ENCODE measurements at places on chromosomes 16 and 17.
A peak's percentile ranks its signal among the peaks of the same experiment; 100 is the strongest.

DNA sequence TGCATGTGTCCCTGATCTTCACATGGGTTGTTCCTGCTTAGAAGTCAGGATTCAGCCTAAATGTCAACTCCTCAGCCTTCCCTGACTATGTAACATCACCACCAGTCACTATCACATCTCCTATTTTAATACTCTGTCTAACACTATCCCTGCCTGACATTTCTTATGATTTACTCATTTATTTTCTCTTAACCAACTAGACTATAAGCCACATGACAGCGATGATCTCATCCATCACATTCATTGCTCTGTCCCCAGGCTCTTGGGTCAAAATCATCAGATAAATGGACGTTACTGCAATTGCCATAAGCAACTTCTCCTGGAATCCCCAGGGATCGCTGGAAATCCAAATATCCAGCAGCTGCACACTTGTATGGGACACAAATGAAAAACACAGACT lies 15.7 kb downstream of the CDRT4 start:
- no peak for DNase-seq

DNA sequence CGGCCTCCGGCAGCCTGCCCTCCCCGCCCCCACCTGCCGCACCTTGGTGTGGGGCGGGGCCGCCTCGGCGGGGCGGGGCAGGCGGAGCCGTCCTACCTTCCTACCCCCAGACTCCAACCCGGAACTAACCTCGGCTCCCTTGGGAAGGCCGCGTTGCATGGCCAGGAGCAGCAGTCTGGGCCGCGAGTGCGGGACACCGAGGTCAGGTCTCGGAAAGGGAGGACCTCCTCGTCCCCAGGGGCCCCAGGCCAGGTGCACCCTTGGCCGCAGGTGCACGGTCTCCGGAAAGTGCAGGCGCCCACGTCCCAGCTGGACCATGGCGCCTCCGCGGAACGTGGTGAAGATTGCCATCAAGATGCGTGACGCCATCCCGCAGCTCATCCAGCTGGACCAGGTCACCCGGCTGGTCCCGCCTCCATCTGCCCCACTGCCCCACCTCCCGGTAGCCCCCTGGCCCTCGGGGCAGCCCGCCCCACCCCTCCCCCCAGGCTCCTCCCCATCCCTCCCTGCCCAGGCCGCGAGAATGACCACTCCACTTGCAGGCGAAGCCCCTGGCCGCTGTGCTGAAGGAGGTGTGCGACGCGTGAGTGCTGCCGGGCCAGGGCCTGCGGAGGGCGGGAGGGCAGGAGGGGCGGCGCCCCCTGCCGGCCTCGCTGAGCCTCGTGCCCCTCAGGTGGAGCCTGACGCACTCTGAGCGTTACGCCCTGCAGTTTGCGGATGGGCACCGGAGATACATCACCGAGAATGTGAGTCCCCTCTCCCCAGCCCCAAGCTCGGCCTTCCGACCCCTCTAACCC lies at the start of gene ELMO3:
ELMO3 (plus strand) TSS at position 121 of the 797 bp plus-strand sequence; CDS start at position 317, 196 bp downstream.
- DNase-seq: no peak

DNA sequence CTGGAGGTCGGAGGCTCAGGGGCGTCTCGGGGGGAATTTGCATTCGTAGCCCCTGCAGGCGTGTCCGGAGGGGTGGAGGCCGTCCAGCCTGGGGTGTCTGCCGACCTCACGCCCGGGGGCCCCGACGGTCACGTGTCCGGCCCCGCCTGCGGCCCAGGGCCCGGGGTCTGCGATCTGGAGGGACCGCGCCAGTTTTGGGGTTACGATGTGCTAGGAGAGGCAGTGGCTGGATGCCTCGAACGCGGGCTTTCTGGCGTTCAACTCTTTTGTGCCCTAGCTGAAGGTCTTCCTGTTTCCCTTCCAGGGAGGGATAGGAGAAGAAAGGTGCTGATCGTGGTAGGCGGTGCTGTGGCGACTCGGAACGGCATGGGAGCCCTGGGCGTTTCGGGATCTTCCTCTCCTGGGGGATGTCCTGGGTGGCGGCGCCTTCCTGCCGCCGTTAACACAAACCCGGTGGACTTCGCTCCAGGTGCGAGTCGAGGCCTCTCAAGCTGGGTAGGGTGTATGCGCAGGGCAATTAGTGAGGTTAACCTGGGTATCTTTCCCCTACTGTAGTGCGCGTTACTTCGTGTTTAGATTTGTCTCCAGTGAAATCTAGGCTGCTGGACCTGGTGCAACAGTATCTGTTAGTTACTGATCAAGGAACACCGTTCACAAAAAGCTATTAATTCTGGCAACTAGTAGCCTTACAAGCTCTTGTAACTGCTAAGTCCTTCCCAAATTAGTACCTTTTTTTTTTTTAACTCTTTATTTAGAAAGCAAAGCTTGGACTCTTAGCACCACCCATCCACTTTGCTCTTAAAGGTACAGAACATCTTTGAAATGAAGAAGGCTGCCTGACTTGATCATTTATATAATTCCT lies 1.3 kb downstream of the AKAP1 start:
- DNase-seq: no peak

- DNase-seq: no peak
Measured at GRCh38 chr17:3921006-3921405, 4.7 kb upstream of the P2RX1 start.

DNA sequence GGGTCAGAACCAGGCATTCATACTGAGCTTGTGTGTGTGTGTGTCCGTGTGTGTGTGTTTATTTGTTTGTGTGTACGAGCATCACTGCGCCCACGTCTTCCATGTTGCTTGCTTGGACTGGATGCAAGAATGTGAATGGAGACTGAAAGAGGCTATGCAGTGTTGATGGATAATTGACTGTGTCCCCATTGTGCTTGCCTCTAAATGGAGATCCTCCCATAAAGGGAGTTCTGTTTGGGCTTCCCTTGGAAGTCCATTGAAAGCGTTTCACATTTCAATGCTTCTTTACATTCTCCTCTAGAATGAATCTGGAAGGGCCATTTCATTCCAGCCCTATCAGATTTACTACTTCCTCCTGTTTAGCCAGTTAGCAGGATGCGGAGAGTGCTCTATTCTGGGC lies 124.0 kb downstream of the GP2 start:
- no peak for DNase-seq

- no peak for DNase-seq
Measured at GRCh38 chr17:74772053-74772452, 4.1 kb downstream of the NAT9 start.

DNA sequence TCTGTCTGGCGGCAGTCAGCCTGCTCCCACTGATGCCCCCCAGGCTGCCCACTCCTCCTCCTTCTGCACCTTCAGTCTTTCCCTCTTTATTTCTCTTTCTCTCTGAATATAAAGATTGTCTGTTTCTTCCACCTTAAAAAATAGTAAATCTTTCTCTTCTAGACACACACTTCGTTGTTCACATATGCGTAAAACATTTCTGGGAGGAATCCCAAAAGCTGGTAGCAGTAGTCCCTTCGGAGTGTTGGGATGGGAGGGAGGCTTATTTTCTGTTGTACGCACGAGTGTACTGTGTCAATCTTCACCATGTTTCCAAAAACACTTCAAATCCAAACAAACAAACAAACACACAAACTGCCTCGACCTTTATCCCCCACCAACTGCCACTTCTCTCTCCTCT lies 9.9 kb downstream of the OSBPL7 start:
- no peak for DNase-seq

DNA sequence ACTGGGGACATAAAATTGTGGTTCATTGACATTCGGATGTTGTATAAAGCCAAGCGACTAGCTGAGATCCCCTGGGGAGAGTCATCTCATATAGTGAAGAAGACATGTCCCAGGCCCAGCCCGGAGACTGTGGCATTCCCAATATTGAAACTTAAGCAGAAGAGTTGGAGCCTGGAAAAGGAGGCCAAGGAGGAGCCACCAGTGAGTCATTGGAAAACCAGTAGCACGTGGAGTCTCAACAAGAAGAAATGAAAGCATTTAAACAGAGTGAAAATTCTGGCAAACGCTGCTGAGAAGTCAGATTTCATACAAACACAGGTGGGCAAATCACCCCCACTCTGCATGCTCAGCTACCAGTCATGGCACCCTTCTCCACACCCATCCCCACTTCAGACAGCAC lies 9.4 kb upstream of the ELAC2 start:
- no peak for DNase-seq

GRCh38 chr17:78977997-78978973 lies 1.4 kb downstream of the LGALS3BP start:
- DNase-seq: no peak

DNA sequence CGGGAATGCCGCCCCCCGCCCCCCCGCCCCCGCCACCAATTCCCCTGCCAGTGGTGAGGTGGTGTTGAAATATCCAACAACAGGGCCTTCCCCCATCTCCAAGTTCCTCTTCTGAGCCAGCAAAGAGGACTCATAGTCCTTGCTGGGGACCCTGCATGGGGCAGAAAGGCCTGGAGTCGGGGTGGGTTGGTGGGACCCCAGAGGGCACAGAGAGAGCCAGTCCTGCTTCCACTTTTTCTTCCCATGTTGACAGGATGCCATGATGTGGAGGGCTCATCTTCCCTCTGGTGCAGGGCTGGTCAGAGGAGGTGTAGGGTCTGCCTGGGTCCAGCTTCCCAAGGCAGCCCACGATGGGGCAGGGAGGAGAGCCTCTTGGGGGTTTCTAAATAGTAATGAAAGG lies 49.0 kb upstream of the PIK3R6 start:
- DNase-seq: no peak

GRCh38 chr17:42895185-42895555 lies 5.4 kb upstream of the G6PC1 start:
- no peak for DNase-seq

DNA sequence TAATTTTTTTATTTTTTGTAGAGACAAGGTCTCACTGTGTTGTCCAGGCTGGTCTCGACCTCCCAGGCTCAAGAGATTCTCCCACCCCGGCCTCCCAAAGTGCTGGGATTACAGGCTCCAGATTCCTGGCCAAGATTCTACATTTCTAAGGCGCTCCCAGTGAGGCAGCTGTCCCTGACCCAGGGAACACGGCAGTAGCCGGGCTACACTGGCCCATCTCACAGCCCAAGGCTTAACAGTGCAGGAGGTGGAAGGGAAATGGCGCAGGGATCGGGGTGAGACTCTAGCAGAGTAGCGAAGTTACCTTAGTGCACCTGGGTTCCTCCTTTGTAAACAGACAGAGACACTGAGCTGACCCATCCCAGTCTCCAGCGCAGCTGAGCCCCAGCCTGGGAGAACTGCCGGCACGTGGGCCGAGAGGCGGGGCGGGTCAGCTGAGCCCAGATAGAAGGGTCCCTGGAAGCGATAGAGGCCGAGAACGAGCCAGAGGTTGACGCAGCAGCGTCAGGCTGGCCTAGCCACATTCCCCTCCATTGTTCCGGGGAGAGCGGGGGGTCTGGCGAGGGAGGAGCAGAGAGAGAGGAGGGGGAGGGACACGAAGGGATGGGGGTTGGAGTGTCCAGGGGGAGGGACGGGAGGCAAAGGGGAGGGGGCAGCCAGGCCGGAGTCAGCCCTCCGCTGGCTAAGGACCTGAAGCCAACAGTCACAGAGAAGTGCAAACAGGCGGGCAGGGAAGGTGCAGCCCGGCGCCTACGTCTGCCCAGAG lies 2.5 kb downstream of the CARHSP1 start:
- DNase-seq: no peak

- DNase-seq: peak; percentile 68
Measured at GRCh38 chr16:66551348-66551759, 1.0 kb upstream of the CKLF start.

- no peak for DNase-seq
Measured at GRCh38 chr17:11293480-11293879, 52.5 kb downstream of the SHISA6 start.

- no peak for DNase-seq
Measured at GRCh38 chr17:29430275-29430674, 40.1 kb downstream of the TAOK1 start.

DNA sequence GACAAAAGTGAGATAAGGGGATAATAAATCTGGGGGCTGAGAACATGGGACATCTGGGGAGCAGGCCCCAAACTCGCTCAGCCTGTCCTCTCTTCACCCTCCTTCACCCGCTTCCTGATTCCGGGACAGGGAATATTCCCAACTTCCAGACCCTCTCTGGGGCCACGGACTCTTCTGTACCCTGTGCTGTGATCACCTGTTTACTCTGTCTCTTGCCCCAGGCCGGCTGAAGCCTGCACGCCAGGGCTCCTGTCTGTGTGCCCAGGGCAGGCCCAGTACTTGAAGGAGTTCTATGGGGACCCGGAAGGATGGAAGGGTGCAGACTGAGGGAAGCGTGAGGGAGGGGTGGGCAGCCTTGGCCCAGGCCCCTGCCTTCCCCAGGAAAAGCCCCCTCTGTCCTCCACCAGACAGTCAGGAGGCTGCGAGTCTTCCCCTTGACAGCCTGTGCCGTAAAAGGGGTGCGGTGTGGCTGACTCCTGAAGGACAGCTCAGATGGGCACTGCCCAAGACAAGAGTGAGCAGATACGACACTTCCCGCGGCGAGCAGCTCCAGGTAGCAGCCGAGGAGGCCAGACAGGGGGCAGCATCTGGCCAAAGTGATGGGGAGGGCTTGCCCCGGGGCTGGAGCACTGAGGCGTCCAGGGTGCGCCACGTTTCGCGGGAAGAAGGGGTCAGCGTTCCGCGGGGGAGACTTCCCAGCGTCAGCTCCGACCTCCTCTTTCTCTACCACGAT lies 1.0 kb upstream of the CCNF start:
- DNase-seq: no peak

DNA sequence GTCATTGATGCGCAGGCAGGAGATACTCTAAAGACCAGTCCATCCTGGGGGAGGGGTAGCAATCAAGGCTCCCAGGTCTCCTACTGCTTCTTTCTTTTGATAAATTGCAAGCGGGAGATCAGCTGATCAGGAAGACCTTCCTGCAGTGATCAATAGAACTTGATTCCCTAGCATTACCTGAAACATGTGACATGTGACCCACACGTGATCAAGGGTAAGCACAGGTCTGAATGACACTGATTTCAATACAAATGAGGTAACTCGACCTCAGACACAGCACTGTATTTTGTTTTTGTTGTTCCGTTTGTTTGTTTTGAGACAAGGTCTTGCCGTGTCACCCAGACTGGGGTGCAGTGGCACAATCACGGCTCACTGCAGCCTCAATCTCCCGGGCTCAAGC lies 39.6 kb upstream of the MLYCD start:
- DNase-seq: no peak

DNA sequence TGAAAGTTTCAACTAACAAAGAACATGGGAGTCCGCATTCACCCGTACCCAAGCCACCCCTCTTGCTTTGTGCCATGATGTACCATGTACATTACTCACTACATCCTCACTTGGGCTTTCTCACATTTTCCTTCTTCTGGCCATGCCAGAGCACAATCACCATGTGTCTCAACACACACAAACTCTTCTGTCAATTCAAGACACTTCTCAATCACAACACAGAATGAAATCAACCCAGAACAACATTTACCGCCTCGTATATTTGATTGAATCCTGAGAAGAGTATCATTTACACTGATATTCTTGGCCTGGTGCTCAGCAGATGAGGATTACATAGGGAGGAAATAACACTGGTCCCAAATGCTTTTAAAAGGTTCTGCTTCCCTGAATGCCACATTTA lies 4.5 kb downstream of the ADAMTS18 start:
- DNase-seq: no peak

- DNase-seq: no peak
Measured at GRCh38 chr17:75913537-75914210, 9.0 kb upstream of the MRPL38 start.

DNA sequence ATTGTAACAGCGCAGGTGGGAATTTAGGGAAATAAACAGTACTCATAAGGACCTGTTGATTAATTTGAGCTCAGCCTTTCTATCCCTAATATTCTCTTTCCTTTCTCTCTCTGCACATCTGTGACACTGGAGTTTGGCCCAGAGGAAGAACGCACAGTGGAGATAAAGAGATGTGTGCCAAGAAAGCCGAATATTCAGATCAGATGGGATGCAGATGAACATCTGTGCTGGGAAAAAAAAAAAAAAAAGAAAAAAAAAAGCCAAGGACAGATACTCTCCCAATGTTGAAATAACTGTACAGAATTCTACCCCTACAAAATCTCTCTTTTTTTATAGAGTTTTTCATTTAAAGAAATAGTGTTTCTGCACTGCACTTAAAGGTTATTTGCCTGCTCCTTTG lies 485.4 kb downstream of the KCNJ2 start:
- DNase-seq: no peak

All from CD4-positive, alpha-beta T cell treated with Interleukin-15 for 1 hour (primary cell).